Epithelial cell of umbilical artery (primary cell): ENCODE measurements at places on chromosomes 2 and 18. TPM values are rescaled to one million over a fixed set of nuclear protein-coding genes. Genes with fewer than 3 reads are reported as not detected.

Gene GKN2
- not detected in 2 replicates for total RNA-seq

Gene SPAG16
- 14.6 and 15.8 TPM in 2 replicates for total RNA-seq

Gene FHL2
- total RNA-seq: 111 and 115 TPM in 2 replicates

Gene ARHGEF4
- total RNA-seq: not detected in 2 replicates

Gene UGT1A4
- total RNA-seq: not detected in 2 replicates

Gene NXPH2
- 0.32 TPM in 1 of 2 replicates, not detected in the other for total RNA-seq

Gene SMIM21
- total RNA-seq: not detected in 2 replicates

Gene ONECUT2
- total RNA-seq: under 0.01 TPM in 2 replicates

Gene DOK1
- 15.9 and 21.6 TPM in 2 replicates for total RNA-seq

Gene RAB11FIP5
- 26.3 and 30.4 TPM in 2 replicates for total RNA-seq

Gene DNAJC5G
- not detected in 2 replicates for total RNA-seq

Gene SOCS6
- 19.2 and 24.6 TPM in 2 replicates for total RNA-seq

Gene TDRD15
- under 0.01 TPM in 1 of 2 replicates, not detected in the other for total RNA-seq

Gene MOGAT1
- total RNA-seq: not detected in 2 replicates

Gene IGFBP5
- total RNA-seq: 2.3 and 5.9 TPM in 2 replicates

Gene MARCO
- total RNA-seq: not detected in 2 replicates

Gene EFHD1
- not detected in 2 replicates for total RNA-seq

Gene DDX1
- 106 and 128 TPM in 2 replicates for total RNA-seq

Gene CKAP2L
- total RNA-seq: 4.2 and 6.7 TPM in 2 replicates

Gene UGT1A10
- not detected in 2 replicates for total RNA-seq

Gene C2orf69
- 9.7 and 17.8 TPM in 2 replicates for total RNA-seq

Gene SPC25
- total RNA-seq: 9.4 and 12.5 TPM in 2 replicates

Gene CACNB4
- under 0.01 and 0.15 TPM in 2 replicates for total RNA-seq

Gene SPEG
- 0.30 and 0.32 TPM in 2 replicates for total RNA-seq

Gene SCG2
- total RNA-seq: 0.15 TPM in 1 of 2 replicates, not detected in the other

Gene TSPYL6
- total RNA-seq: not detected in 2 replicates

Gene SNTG2
- not detected in 2 replicates for total RNA-seq

Gene CABYR
- 1.3 and 2.9 TPM in 2 replicates for total RNA-seq

Gene MSTN
- not detected in 2 replicates for total RNA-seq

Gene AGXT
- not detected in 2 replicates for total RNA-seq

Gene SDC1
- 0.97 and 1.1 TPM in 2 replicates for total RNA-seq

Gene GULP1
- total RNA-seq: 80.2 and 87.7 TPM in 2 replicates

Gene IL1RL2
- total RNA-seq: under 0.01 and 0.15 TPM in 2 replicates

Gene CMPK2
- total RNA-seq: 9.7 and 57.6 TPM in 2 replicates

Gene VWC2L
- total RNA-seq: not detected in 2 replicates

Gene FAM110C
- not detected in 2 replicates for total RNA-seq

Gene INHBB
- total RNA-seq: under 0.01 TPM in 1 of 2 replicates, not detected in the other

Gene ZNF804A
- total RNA-seq: under 0.01 and 0.15 TPM in 2 replicates
